ENCODE measurements at places on chromosomes 12 and 14.

DNA sequence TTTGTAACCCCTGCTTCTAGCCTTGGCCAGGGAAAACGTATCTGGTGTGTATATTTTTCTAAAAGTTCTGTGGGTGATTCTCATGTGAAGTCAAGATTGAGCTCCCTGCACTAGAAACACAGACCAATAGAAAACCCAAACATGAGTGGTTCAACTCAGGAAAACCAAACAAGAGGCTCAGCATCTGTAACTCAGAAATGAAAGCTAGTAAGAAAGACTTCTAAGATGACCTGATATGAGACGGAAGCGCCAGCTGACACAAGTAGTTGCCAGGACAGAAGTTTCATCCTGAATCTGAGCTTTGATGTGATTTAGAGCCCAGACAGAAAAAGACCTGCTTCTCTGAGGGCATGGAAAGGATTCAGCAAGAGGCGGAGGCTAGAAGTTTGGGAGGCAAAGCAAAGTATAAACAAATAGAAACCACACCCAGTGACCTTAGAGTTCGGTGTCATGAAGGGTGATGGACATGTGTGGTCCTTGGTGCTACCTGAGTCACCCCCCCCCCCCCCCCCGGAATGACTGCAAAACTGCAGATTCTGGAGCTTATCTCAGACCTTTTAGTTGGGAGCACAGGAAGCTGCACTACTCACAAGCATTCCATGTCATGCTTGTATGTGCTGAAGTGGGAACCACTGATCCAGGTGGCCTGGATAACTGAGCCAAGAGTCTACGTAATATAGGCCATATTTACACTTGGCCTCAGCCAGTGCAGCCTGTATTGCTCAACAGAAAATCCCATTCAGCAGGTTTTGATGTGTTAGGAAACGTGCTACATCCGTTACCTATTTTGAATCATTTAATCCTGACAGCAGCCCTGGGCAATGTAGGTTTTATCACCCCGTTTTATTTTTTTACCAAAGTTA lies 191.3 kb downstream of the ANO6 start:
- no peak for DNase-seq

DNA sequence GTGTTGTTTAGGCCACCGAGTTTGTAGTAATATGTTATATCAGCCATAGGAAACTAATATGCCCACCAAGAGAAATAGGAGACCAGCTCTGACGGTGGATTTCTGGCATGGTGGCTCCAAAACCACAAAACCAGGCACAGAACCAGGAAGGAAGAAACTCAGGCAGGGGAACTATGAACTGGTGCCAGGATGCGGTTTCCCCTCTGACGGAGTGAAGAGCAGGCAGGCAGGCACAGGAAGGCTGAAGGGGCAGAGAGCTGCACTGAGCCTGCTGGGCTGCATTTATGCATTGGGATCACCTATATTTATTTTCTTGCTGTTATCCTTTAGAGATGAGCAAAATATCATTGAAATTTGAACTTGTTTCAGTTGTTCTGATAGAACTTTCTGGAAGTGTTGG lies 479.4 kb downstream of the VRK1 start:
- DNase-seq, result no peak

DNA sequence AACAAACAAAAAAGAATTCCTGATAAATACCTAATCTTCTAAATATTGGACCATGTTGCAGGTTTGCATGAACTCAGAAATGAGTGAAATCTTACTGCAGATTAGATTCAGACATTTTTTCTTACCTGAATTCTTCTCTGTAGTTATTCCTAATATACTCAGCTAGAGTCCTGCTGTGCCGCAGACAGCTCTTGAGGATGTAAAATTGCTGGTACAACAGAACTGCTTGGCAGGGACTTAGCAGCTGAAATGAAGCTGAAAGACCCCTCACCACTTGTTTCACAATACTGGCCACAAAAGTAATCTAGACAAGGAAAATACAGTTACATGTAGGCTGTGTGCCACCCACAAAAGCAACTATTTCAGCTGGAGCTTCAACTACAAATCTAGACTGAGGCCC lies 48.3 kb upstream of the KICS2 start:
- no peak for DNase-seq

- no peak for DNase-seq
Observed at GRCh38 chr12:6165395-6165794, 34.8 kb upstream of the CD9 start.

GRCh38 chr12:51205350-51205749 lies 12.5 kb downstream of the POU6F1 start:
- peak; percentile 28 for DNase-seq

GRCh38 chr14:46259536-46259935 lies 392.0 kb downstream of the RPL10L start:
- no peak for DNase-seq

DNA sequence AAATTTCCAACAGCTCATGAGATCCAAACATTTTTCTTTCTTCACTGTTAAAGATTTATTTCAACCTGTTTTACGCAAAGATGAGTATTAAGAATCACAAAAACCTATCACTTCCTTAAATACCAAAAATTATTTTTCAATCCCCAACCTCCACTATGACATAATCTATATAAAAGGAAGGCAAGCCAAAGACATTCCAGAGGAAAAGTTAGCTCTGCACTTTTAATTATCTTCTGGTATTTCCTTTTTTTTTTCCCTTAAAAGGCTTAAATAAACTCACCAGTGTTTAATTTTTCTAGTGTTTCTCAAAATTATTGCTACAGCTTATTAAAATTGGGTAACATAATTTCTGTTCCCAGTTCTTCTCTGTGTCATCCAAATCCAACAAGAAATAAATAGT lies 75.9 kb downstream of the BMP4 start:
- no peak for DNase-seq
